ENCODE measurements at places on chromosomes 6 and 20.

DNA sequence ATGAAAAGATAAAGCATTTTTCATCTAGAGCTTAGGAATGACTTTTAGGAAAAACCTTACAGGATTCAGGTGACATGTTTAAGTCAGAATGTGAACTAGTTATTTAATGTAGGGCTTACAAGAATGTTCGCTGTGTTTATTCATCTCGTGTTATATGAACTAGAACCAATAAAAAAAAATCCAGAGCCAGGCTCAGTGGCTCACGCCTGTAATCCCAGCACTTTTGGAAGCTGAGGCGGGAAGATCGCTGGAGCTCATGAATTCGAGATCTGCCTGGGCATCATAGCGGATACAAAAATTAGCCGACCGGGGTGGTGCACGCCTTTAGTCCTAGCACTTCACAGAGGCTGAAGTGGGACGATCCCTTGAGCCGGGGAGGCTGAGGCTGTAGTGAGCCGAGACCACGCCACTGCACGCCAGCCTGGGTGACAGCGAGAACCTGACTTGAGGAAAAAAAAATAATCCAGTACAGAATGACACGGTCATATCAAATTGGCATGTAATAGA is 46.3 kb downstream of the OR2B2 start:
- DNase-seq, result no peak

DNA sequence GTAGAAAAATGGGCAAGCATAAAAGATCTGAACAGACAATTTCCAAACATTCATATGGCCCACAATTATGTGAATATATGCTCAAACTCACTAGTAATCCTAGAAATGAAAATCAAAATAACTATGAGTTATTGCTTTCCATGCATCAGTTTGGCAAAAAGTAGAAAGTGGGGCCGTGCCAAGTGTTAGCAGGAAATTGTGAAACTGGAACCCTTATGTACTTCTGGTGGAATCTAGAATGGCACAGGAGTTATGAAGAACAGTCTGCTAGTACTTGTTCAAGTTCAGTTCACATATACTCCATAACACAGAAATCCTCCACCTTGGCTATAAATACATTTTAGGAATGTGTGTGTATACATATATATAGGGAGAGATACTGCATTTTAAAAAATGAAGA is 89.8 kb downstream of the EYA2 start:
- no peak for DNase-seq

- no peak for DNase-seq
Observed at GRCh38 chr6:150622941-150623874, 23.5 kb downstream of the PLEKHG1 start.

DNA sequence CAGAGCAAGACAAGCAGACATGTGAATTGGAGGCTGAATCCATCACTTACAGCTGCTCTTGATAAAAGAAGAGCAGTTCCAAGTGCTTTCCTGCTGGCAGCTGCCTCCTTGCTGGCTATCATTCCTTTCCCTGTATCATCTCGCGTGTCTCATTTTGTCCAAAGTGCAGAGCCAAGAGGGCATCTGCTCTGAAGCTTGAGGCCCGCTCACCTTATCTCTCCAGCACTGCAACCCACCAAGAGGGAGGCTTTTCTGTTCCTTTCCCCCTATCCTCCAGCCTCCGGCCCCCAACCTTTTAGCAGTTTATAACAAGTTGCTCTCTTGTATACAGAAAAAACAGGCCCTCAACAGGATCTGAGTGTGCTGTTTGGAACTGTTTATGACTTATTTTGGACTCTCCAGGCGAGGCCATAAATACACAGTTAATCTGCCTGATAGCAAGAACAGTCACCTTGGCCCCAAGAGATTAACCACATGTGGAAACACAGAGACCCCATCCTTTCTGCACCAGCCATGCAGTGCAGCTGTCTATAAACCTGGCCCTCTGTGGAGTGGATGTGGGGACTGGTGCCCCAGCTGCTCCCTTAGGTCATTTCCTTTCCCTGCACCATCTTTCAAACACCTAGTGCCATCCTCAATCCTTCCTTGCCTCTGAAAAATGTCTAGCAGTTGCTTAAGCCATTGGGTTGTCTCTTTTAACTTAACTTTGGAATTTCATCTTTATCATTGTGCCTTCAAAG is 172.5 kb upstream of the FERMT1 start:
- no peak for DNase-seq

DNA sequence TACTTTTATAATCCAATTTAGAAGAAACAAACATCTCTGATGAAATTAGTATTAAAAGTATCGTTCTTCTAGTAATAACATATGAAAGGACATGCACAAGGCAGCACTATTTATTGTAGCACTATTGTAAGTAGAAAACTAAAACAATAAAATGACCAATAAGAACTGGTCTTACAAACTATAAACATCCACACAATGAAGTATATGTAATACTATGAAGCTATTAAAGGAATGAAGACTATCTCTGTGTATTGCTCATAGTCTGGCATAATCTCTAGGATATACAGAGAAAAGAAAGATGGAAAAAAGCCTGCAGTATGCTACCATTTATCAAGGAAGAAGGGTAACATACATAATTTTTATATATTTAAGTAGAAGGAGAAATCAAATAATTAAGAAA is 16.7 kb downstream of the LCA5 start:
- no peak for DNase-seq

GRCh38 chr20:35730583-35731468 is 11.2 kb downstream of the RBM39 start:
- DNase-seq, result no peak

DNA sequence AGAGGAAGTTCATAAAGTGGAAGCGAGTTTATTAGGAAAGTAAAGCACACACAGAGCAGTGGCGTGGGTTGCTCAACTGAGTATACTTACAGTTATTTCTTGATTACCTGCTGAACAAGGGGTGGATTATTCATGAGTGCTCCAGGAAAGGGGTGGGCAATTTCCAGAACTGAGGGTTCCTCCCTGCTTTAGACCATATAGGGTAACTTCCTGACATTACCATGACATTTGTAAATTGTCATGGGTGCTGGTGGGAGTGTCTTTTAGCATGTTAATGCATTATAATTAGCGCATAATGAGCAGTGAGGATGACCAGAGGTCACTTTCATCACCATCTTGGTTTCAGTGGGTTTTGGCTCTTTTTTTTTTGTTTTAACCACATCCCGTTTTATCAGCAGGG is 29.8 kb downstream of the PDYN start:
- no peak for DNase-seq

DNA sequence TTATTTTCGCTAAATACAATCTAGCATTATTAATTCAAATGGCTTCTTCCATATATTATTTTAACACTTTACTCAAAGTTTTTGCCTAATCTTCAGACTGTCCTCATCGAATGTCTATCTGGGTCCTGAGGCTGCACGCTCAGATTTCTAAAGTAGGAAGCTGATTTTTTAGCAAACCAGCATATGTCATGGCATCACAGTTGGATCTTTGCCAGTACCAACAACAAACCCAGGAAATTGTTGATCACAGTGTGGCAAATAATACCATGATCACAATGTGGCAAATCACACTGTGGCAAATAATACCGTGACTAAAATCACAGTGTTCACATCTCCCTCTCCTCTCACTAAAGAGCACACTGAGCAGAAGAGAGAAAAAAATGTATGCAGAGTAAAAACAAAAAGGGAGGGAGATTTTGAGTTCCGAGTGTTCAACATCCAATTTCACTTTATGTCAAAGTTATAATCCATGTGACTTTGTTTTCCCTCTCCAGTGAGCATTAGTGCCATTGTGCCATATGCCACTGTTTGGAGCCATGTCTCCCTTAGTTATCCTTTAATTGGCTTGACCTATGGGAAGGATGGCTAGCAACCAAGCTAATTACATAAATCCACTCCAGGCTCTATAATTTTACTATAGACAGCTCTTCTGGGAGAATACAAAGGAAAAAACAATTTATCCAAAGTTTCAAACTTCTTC is 1059.6 kb downstream of the HACE1 start:
- no peak for DNase-seq

DNA sequence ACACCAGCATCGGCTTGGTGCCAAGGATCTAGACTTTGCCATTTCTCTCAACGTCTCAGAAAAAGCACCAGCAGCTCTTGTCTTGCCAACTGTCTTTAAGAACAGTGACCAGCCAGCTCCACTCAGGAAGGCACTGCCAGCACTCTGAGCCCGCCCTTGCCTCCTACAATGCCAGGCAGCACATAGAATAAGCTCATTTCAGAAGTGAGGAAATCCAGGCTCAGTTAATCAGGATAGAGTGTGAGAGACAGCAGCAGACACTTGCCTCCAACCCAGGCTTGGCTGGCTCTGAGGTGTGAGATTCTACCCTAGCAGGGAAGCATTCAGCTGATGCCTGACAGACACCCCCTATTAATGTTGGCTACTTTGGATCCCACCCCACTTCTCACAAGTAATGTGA is 4.3 kb upstream of the SYNDIG1 start:
- DNase-seq, result no peak

Measured in hematopoietic multipotent progenitor cell treated with erythropoietin and hydrocortisone succinate and interleukin-3 and kit ligand, for 15 days (in vitro differentiated cells).